Natural killer cell (primary cell): ENCODE measurements at places on chromosomes 3 and 15. TPM values are rescaled to one million over a fixed set of nuclear protein-coding genes. Genes with fewer than 3 reads are reported as not detected.

DNA sequence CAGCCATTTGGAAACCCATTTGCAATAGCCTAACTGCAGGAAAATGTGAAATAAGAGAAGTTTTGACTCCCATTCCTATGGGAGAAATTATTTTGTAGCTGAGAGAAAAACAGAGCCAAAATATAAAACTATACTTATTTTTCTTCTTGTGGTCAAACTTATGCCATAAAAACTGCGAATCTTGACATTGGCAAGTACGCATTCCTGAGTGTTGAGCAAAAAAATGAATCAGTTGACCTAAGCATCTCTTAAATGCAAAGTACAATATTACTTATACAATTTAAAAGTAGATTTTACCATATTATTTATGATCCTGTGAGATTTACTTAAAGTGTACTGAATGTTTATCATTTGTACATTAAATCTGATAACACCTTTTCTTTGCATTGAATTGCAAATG lies 50.1 kb upstream of the CMC1 start:
- no peaks in the 10 kb centered on the region for H3K4me1 ChIP-seq
- DNase-seq = no peak
- H3K36me3 ChIP-seq = no peaks in the 10 kb centered on the region
- H3K27me3 ChIP-seq = no peaks in the 10 kb centered on the region
- no peak overlapping the region for H3K4me3 ChIP-seq
- H3K27ac ChIP-seq = no peak overlapping the region

- DNase-seq = no peak
- H3K27ac ChIP-seq = no peak overlapping the region
- H3K4me1 ChIP-seq = no peaks in the 10 kb centered on the region
- no peak overlapping the region for H3K4me3 ChIP-seq
- H3K36me3 ChIP-seq = no peaks in the 10 kb centered on the region
Measured at GRCh38 chr3:105584003-105584790, 217.5 kb downstream of the ALCAM start.

DNA sequence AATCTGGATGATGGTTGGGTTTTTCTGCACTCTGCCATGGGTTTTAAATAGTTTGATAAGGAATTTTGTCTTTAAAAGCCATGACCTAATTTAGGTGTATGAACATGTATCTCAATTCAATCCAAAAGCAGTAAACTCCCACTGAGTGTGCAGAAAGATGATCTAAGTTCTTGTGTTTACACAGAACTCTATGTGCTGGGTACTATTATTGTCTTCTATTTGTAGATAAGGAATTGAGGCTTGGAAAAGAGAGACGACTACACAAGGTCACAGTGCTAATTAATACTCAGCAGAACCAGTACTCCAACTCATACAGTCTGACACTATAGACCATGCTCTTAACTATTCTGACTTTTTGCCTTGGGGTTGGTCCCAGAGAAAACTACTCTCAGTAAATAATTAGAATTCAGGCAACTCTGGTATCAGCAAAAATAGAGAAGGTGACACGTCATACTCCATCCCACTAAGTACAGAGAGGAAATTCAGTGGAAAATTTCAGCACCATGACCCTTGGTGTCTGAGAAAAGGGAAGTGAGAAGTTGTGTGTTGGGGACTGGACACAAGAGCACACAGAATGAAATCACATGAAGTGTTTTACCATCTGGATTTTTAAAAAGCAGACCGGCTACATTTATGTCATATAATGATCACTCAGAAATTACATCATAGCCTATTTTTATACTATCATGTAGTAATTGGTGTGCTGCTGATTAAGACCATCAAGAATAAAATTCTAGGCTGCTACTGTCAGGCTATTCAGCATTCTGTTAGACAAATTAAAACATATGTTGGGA lies 18.3 kb upstream of the MYH15 start:
- no peaks in the 10 kb centered on the region for H3K36me3 ChIP-seq
- no peak for DNase-seq
- no peaks in the 10 kb centered on the region for H3K4me1 ChIP-seq
- no peak overlapping the region for H3K27ac ChIP-seq

GRCh38 chr3:153657046-153657445 lies 464.1 kb upstream of the ARHGEF26 start:
- no peaks in the 10 kb centered on the region for H3K36me3 ChIP-seq
- no peaks in the 10 kb centered on the region for H3K27me3 ChIP-seq
- no peak overlapping the region for H3K27ac ChIP-seq
- DNase-seq = no peak

DNA sequence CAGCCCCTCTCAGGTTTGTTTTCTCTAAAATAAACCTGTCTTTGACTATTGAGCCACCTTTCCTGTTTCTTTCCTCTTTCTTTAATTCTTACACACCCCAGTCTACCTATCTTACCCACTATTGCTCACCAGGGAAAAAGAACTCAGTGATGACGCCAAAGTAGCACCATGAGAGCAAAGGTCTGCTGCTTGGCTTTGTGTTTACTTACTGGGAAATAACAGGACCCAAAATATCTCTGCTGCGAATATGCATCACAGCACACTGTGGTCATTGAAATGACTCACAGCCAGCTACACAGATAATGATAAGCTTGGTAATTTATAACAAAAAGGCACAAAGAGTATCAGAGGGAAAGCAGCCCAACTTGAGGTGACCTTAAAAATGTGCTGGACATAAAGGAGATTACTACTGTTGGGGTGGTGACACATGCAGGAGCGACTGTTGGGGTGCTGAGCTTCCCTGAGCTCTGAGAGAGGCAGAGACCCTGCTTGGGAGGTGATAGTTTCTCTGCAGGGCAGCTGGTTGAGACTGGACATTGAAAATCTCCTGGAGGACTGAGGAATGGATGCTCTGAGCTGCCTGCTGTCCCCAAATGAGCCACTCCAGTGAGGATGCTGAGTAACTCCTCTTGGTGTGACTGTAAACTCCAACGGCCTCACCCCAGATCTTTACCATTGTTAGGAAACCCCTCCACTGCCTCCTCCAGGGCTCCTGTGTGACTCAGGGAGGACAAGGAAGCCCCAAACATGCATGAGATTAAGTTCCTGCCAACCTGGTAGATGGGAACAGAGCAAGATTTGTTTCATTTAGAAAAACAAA lies 14.5 kb downstream of the EFCAB12 start:
- H3K27me3 ChIP-seq = no peaks in the 10 kb centered on the region
- no peaks in the 10 kb centered on the region for H3K4me1 ChIP-seq
- H3K4me3 ChIP-seq = no peak overlapping the region
- no peak overlapping the region for H3K27ac ChIP-seq

Gene SNTN
- total RNA-seq = not detected

DNA sequence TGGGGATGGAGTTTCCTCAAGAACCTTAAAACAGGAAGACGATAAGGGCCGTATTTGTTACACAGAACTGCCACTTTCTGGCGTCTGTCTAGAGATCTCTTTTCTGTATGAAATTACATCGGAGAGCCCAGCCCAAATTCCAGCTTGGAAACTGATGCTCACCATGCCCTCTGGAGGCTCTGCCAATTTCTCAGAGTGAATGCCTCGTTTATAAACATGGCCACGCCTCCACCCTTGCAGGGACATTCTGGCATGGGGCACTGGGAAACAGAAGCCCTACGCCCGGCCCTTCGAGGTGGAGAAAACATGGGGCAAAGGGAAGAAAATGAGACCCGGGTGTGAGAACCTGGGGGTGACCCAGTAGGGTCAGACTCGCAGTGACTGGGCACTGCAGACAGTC lies 53.4 kb upstream of the SEC13 start:
- no peaks in the 10 kb centered on the region for H3K27me3 ChIP-seq
- no peaks in the 10 kb centered on the region for H3K36me3 ChIP-seq
- DNase-seq = no peak
- H3K27ac ChIP-seq = no peak overlapping the region
- H3K4me1 ChIP-seq = no peaks in the 10 kb centered on the region
- H3K4me3 ChIP-seq = no peak overlapping the region

DNA sequence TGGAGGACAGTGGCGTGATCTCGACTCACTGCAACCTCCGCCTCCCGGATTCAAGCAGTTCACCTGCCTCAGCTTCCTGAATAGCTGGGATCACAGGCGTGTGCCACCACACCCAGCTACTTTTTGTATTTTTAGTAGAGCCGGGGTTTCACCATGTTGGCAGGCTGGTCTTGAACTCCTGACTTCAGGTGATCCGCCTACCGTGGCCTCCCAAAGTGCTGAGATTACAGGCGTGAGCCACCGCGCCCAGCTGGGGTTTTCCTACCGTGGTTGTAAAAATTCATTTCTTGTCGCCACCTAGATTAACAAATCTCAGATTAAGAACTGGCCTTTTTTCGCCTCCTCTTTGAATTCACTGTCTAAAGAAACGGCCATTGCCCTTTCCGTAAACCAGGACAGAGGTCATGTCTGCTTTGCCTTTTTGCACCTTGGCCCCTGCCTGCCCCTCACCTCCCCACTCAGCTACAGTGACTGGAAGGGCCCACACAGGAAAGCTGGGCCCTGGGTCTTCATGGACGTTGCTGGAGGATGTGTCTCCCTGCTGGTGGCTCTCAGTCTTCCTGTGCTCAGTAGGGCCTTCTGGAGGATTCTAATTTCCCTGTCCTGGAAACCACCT lies 17.2 kb downstream of the ZNF710 start:
- H3K36me3 ChIP-seq = no peaks in the 10 kb centered on the region
- DNase-seq = no peak
- no peak overlapping the region for H3K27ac ChIP-seq
- H3K4me1 ChIP-seq = peaks cover 29% of the 10 kb centered on the region

Gene ATP8B4
- total RNA-seq = 89.5 TPM

DNA sequence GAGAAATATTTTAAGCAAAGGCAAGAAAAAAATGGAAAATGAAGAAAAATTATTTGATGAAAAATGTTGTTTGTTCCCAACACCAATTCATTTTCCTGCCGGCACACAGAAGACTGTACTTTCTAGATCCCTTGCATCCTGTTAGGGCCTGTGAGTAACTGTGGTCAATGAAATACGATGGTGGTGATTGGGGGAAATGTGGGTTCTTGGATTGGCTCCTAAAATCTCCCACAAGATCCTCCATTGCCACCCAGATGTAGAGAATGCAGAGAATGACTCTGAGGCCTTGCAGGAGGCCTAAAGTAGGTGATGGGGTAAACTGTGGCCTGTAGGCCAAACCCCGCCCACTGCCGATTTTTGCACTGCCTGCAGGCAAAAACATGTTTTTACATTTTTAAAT lies 46.3 kb upstream of the C3orf70 start:
- no peak for DNase-seq
- no peak overlapping the region for H3K27ac ChIP-seq
- no peaks in the 10 kb centered on the region for H3K27me3 ChIP-seq
- no peaks in the 10 kb centered on the region for H3K36me3 ChIP-seq
- no peak overlapping the region for H3K4me3 ChIP-seq
